ENCODE measurements at places on chromosomes 7 and 10. TPM values are rescaled to one million over a fixed set of nuclear protein-coding genes. Genes with fewer than 3 reads are reported as not detected.

DNA sequence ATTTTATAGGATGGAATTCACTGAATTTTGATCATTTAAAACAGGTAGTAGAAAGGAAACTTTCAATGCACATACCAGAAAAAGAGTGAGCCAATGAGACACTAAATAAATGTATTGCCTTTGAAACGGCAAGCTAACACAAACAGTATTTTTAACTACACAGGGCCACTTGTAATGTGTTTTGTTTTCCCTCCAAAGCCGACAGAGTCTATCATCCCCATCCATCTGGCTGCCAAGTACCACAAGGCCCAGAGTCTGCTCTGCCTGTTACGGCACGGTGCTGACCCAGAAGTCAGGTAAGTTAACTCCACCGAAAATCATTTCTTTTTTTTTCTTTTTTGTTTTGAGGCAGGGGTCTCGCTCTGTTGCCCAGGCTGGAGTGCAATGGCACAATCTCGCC, 1.5 kb downstream of the ANKRD61 start:
- no peaks in the 10 kb centered on the region for H3K27me3 ChIP-seq
- no peaks in the 10 kb centered on the region for H3K4me1 ChIP-seq
- no peak overlapping the region for H3K4me3 ChIP-seq

- H3K27me3 ChIP-seq, result no peaks in the 10 kb centered on the region
- H3K4me1 ChIP-seq, result no peaks in the 10 kb centered on the region
- no peaks in the 10 kb centered on the region for H3K36me3 ChIP-seq
- no peak overlapping the region for H3K27ac ChIP-seq
- no peak for DNase-seq
- no peak overlapping the region for H3K4me3 ChIP-seq
These were observed 32.0 kb downstream of the TNS3 start for GRCh38 chr7:47549916-47550315.

- H3K4me1 ChIP-seq, result no peaks in the 10 kb centered on the region
- H3K27ac ChIP-seq, result no peak overlapping the region
- DNase-seq, result no peak
- H3K36me3 ChIP-seq, result no peaks in the 10 kb centered on the region
- H3K27me3 ChIP-seq, result peaks cover 15% of the 10 kb centered on the region
These were observed 351.2 kb downstream of the PHTF2 start for GRCh38 chr7:78149787-78150186.

GRCh38 chr7:111173528-111173927, 82.6 kb downstream of the LRRN3 start:
- peaks cover 6% of the 10 kb centered on the region for H3K36me3 ChIP-seq
- DNase-seq, result no peak
- H3K27ac ChIP-seq, result no peak overlapping the region
- H3K4me3 ChIP-seq, result no peak overlapping the region
- no peaks in the 10 kb centered on the region for H3K27me3 ChIP-seq
- H3K4me1 ChIP-seq, result peaks cover 7% of the 10 kb centered on the region

GRCh38 chr7:137753067-137753466, 93.7 kb downstream of the DGKI start:
- DNase-seq, result no peak
- H3K4me3 ChIP-seq, result no peak overlapping the region
- no peaks in the 10 kb centered on the region for H3K4me1 ChIP-seq
- no peak overlapping the region for H3K27ac ChIP-seq
- peaks cover 18% of the 10 kb centered on the region for H3K27me3 ChIP-seq

DNA sequence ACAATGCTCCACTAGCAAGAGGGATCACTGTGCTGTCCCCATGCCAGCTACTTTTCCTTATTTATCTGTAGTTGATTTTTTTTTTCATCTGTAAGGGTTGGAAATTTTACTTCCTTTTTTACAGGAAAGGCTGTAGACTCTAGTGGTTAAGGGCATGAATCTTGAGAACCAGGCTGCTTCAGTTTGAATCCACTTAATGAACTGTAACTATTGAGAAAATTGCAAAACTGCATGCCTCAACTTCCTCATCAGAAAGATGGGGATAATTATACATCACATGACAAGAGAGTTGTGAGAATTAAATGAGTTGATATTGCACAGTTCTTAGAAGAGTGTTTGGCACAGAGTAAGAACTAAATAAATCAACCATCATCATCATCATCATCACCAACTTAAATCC, 106.4 kb upstream of the GSDME start:
- no peak overlapping the region for H3K27ac ChIP-seq
- H3K27me3 ChIP-seq, result no peaks in the 10 kb centered on the region
- peaks cover 79% of the 10 kb centered on the region for H3K36me3 ChIP-seq
- no peak overlapping the region for H3K4me3 ChIP-seq

DNA sequence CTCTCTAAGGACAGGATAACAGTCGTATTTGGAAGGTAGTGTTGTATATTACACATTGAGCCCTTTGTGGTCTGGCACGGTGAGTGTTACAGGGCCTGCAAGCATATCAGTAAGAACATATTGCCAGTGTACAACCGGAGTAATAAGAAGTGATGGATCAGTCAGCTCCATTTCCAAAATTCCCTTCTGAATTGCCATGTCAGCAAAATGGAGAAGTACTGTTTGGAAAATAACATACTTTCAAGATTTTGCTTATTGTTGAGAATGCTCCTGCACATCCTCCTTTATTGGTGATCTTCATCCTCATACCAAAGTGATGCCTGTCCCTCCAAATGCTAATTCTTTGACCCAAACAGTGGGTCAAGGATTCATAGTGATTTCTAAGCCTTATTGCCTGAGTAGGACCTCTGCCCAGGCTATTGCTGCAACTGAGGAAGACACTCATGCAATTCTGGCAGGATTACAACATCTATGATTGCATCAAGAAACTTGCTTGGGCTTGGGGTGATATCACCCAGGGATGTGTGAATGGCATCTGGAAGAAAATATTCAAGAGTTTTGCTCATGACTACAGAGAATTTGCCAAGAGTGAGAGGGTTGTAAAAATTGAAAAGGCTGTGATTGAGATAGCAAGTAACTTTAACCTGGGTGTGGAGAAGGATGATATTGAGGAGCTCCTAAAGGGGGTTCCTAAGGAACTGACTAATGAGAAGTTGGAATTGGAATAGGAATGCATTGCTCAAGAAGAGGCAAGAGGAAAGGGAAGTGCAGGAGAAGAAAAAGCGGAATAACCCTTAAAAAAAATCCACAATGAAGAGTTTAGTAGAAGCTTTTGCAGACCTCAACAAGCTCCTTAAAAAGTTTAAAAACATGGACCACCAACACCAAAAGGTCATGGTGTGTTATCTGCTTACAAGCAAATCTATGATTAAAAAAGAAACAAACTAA, 452.2 kb upstream of the SORCS1 start:
- H3K4me3 ChIP-seq, result no peak overlapping the region
- DNase-seq, result no peak
- no peaks in the 10 kb centered on the region for H3K27me3 ChIP-seq
- H3K36me3 ChIP-seq, result no peaks in the 10 kb centered on the region
- H3K4me1 ChIP-seq, result no peaks in the 10 kb centered on the region

DNA sequence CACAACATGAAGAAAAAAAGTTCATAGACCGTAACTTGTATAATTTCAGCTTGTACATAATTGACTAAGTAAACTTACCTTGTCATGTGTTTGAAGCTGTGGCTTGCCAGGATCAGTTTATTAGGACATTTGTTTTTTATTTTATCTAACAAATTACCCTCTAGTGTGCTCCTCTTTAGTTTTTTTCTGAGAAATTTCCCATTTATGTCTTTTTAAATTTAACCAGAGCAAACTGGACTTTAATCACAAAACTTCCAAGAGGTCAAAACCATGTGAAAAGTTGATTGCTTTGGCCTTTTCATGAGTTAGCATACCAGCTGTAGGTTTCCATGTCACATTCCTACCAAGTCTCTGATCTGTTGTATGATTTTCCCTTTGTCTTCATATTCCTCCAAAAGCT, 42.5 kb downstream of the ZRANB1 start:
- H3K27ac ChIP-seq, result peak overlapping the region; percentile 16
- H3K4me3 ChIP-seq, result no peak overlapping the region
- peaks cover 15% of the 10 kb centered on the region for H3K4me1 ChIP-seq
- DNase-seq, result no peak
- H3K27me3 ChIP-seq, result no peaks in the 10 kb centered on the region
- peaks cover 25% of the 10 kb centered on the region for H3K36me3 ChIP-seq

GRCh38 chr7:152158801-152159587, 133.5 kb downstream of the GALNT11 start:
- peak overlapping the region; percentile 65 for H3K27ac ChIP-seq
- no peak overlapping the region for H3K4me3 ChIP-seq
- peaks cover 15% of the 10 kb centered on the region for H3K4me1 ChIP-seq
- no peak for DNase-seq

- H3K27me3 ChIP-seq, result no peaks in the 10 kb centered on the region
- no peaks in the 10 kb centered on the region for H3K4me1 ChIP-seq
- no peak overlapping the region for H3K4me3 ChIP-seq
- DNase-seq, result no peak
- H3K27ac ChIP-seq, result no peak overlapping the region
These were observed 182.6 kb downstream of the NEBL start for GRCh38 chr10:20714518-20714917.

TBX20 gene
- 0.12 TPM for total RNA-seq

HOXA5 gene
- not detected for total RNA-seq

UMAD1 gene
- 13.2 TPM for total RNA-seq

AKR1C4 gene
- total RNA-seq, result not detected

ZDHHC6 gene
- total RNA-seq, result 50.3 TPM

FAM107B gene
- 195 TPM for total RNA-seq

LRRC17 gene
- total RNA-seq, result not detected

BEND7 gene
- not detected for total RNA-seq

Data from activated naive CD8-positive, alpha-beta T cell treated with anti-CD3 and anti-CD28 coated beads for 36 hours (primary cell).